ENCODE measurements at places on chromosomes 7 and 10. TPM values are rescaled to one million over a fixed set of nuclear protein-coding genes. Genes with fewer than 3 reads are reported as not detected.
A peak's percentile ranks its signal among the peaks of the same experiment; 100 is the strongest.

The AFAP1L2 gene
- 0.22 TPM for polyA plus RNA-seq

DNA sequence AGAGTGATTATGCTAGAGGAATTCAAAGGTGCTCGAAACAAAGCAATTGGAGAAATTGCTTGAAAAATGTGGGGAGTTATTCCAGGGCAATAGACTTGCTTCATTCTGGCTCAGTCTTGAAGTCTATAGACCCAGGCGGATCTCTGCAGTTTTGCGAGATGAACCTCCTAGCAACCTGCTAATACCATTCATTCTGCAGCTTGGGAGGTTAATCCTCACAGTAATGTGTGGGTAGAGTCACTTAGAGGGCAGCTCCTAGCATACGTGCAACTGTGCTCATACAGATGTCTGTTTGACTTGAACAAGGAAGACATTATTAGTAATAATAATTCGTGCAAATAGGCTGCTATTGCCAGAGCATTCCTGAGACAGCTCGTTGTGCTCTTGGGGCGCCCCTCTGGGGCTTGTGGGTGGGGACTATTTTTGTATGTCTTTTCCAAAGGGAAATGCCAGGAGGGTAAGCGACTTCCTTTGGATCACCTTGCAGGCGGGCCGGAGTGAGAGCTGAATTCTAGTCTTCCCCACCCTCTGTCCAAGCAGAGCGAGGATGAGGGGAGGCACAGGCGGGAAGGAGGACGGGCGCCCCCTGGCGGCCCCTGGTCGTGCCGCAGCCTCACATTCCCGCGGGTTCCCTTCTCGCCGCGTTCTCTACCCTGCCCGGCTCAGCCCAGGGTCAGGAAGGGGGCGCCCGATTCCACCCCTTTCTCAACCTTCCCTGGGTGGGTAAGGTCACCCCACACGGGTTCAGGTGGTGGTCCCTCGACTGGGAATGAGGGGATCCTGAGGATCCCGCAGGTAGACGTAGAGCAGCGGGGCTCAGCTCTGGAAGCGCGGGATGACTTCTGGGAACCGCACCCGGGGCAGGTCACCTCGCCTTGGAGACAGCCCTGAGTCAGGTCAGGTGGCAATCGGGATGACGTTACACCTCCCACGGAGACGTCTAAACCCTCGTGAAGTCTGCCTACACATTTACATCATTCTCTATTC, 241.5 kb downstream of the PHTF2 start:
- H3K27me3 ChIP-seq: no peaks in the 10 kb centered on the region
- no peak for DNase-seq
- H3K4me1 ChIP-seq: no peaks in the 10 kb centered on the region
- H3K4me3 ChIP-seq: no peak overlapping the region
- H3K36me3 ChIP-seq: no peaks in the 10 kb centered on the region
- no peak overlapping the region for H3K27ac ChIP-seq

- no peaks in the 10 kb centered on the region for H3K36me3 ChIP-seq
- no peak overlapping the region for H3K4me3 ChIP-seq
- H3K27me3 ChIP-seq: no peaks in the 10 kb centered on the region
- no peak overlapping the region for H3K27ac ChIP-seq
- DNase-seq: no peak
Observed at GRCh38 chr7:96640054-96640453, 69.6 kb downstream of the SEM1 start.

GRCh38 chr10:121165276-121165675, 314.1 kb downstream of the WDR11 start:
- DNase-seq: no peak
- no peaks in the 10 kb centered on the region for H3K27me3 ChIP-seq
- no peaks in the 10 kb centered on the region for H3K36me3 ChIP-seq
- no peak overlapping the region for H3K27ac ChIP-seq
- no peak overlapping the region for H3K4me3 ChIP-seq
- H3K4me1 ChIP-seq: no peaks in the 10 kb centered on the region

DNA sequence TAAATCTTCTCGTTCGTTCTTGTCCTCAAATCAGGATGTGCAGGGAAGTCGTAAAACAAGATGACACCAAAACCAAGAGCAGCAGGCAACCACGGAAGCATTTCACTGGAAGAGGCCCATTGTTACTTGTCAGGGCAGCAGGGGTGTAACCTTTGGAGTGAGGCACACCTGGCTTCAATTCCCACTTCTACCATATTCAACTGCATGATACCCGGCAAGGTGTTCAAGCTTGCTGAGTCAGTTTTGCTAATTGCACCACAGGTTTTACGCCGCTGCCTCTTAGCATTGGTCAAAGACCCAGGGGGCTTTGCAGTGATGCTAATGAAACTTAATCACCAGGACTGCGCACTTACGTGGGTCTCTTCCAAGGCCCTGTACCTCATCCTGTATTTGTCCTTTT, 50.0 kb upstream of the PTER start:
- H3K27ac ChIP-seq: no peak overlapping the region
- H3K36me3 ChIP-seq: no peaks in the 10 kb centered on the region
- H3K4me3 ChIP-seq: no peak overlapping the region
- DNase-seq: no peak

DNA sequence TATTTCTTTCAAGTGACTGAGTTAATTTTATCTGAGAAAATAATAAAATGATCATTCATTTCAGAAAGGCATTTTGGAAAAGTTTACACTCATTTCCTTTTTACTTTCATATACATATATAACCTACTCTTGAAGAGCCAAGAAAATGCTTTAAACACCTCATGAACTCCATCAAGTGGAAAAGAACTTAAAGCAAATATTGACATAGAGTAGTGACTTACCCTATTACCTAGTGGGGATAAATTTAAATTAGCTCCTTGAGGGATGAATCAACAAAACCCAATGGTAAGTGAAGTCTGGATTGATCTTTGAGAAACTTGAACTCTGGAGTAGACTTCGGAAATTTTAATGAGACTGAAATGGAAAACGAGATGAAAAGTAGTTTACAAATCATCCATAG, 88.6 kb downstream of the TMEM26 start:
- H3K4me1 ChIP-seq: no peaks in the 10 kb centered on the region
- no peak for DNase-seq
- no peak overlapping the region for H3K27ac ChIP-seq

GRCh38 chr7:118041251-118041878, 142.6 kb upstream of the LSM8 start:
- no peak overlapping the region for H3K4me3 ChIP-seq
- no peaks in the 10 kb centered on the region for H3K4me1 ChIP-seq
- no peak overlapping the region for H3K27ac ChIP-seq
- no peaks in the 10 kb centered on the region for H3K36me3 ChIP-seq
- no peak for DNase-seq

GRCh38 chr7:75727881-75728593, 10.7 kb downstream of the HIP1 start:
- DNase-seq: peak; percentile 52
- H3K4me3 ChIP-seq: no peak overlapping the region
- peaks cover 12% of the 10 kb centered on the region for H3K4me1 ChIP-seq
- H3K27ac ChIP-seq: peak overlapping the region; percentile 3

DNA sequence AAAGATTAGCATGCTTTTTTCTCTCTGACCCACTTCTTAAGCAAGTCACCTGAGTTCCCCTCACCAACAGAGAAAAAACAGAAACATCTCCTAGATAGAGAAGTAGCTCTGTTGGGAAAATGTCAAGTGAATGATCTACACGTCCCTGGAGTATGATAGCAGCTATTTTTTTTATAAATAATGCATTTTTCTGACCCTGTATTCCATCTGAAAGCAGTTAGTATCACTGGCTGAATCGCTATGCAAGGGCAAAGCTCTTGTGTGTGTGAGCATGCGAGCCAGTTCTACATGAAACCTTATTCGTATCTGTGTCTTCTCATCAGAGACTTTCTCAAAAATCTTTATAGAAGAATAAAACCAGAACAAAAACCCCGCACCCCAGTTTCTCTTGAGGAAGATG, 8.2 kb downstream of the ANKMY2 start:
- H3K27ac ChIP-seq: no peak overlapping the region
- H3K36me3 ChIP-seq: peaks cover 4% of the 10 kb centered on the region
- no peak overlapping the region for H3K4me3 ChIP-seq
- no peaks in the 10 kb centered on the region for H3K27me3 ChIP-seq
- peaks cover 3% of the 10 kb centered on the region for H3K4me1 ChIP-seq

DNA sequence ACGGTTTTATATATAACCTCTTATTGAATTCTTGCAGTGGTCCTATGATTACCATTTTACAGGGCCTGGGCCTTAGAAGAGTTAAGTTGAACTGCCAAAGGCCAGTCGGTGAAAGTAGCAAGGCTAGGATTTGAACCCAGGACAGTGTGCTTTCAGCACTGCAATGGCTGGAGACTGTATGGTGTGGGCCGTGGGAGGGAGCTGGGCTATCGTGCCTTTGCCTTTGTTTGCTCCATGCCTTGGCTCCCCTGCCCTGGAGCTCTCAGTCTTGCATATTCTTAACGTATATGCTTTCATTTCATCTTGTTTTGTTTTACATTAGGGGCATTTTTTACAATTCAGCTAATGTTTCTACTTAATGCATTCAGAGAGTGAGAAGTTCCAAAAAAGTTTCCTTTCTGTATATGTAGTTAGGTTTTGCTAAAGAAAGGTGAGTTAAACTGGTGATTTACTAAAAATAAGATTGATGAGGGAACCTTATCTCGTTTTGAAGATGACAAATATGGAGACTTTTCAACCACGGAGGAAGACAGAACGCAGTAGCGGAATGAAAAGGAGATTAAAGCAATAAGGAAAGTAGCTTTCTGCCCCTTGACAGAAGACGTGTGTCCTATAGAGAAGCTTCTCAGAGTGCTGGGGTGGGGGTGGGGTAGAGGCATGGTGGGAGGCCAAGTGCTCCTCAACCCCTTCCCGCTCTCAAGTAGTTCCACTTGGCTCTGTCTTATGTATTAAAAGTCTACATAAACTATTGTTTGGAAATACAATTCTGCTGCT, 82.5 kb downstream of the RTKN2 start:
- H3K27ac ChIP-seq: no peak overlapping the region
- H3K4me1 ChIP-seq: no peaks in the 10 kb centered on the region
- no peak overlapping the region for H3K4me3 ChIP-seq
- no peaks in the 10 kb centered on the region for H3K36me3 ChIP-seq

The AOC1 gene
- not detected for polyA plus RNA-seq

All from IMR-90 (cell line).